ENCODE measurements at places on chromosomes 16 and 17.

- no peak for DNase-seq
These were observed 392.2 kb downstream of the CPPED1 start for GRCh38 chr16:12411516-12411915.

GRCh38 chr16:764848-765487 is 4.4 kb downstream of the MSLN start:
- DNase-seq: no peak

DNA sequence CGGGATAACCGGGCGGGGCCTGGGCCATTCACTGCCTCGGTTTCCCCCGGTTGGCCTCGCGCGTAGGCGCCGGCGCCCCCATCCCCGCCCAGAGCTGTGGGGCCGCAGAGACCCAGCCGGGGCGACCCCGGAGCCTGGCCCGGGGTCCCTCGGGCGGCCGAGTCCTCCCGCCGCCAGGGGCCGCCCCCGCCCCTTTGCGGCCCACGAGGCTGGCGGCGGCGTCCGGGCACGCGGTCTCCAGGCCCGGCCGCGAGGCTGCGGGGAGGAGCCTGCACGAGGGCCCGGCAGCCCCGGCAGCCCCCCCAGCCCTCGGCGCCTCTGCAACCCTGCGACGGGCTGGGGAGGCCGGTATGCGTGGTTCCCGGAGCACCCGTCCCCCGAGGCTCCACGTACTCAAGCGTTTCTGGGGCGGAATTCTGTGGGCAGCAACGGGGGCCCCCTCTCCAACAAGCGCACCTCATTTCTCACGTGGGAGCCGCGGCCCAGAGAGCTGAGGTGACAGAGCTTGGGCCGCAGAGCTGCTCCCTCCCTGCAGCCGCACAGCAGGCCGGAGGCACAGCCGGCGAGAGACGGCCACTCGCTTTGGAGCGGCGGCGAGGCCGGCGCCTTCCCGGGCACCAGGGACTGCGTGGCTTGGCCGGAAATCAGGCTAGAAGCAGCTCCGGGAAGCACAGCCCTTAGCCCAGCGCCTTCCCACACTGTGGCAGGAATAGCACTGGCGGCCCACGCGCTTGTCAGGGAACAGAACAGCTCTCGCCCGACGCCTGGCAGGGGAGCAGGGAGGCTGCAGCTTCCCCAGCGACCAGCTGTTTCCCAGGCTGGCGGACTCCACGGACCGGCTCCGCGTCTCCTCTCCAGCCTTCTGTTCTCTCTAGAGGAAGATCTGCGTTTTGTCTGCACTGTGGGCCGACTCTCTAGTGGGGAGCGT is 867 bp upstream of the LIMD2 start:
- peak; percentile 67 for DNase-seq

GRCh38 chr17:21194226-21194625 is 19.7 kb downstream of the TMEM11 start:
- DNase-seq: peak; percentile 25

- DNase-seq: no peak
These were observed 7.4 kb downstream of the LRRC75A start for GRCh38 chr17:16484445-16485175.

DNA sequence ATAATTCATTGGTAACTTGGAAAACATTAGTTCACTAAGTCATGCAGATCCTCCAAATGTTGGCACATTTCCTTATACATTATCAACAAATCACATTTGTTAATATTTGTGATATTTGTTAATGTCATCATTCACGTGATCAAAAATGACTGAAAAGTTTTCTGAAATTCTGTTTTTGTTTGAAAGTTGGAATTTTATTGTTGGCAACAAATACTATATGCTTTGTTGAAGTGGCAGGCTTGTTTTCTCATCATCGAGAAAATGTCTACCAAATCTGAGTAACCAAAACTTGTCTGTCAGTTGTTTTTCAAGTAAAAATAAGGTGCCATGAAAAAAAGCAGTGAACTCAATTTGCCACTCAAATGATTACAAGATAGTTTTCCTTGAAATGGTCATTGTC is 62.8 kb downstream of the NACA2 start:
- DNase-seq: no peak

- no peak for DNase-seq
These were observed 495 bp downstream of the PARN start for GRCh38 chr16:14629612-14629918.

DNA sequence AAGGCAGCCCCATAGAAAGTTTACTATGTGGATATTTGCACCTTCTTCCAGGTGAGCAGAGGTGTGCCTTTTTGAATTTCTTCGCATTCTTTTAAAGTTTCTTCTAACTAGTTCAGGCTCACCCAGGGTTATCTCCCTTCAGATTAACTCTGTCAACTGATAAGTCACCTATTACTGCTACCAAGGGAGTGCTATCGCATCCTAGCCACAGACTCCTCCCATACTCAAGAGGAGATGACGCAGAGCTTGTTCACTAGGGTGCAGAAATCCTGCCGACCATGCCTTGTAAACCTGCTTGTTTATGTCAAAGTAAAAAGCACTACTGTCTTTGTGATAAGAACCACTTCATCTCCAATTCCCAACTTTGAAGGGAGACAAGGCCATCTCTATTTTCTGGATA is 390.1 kb downstream of the RBFOX1 start:
- DNase-seq: no peak

DNA sequence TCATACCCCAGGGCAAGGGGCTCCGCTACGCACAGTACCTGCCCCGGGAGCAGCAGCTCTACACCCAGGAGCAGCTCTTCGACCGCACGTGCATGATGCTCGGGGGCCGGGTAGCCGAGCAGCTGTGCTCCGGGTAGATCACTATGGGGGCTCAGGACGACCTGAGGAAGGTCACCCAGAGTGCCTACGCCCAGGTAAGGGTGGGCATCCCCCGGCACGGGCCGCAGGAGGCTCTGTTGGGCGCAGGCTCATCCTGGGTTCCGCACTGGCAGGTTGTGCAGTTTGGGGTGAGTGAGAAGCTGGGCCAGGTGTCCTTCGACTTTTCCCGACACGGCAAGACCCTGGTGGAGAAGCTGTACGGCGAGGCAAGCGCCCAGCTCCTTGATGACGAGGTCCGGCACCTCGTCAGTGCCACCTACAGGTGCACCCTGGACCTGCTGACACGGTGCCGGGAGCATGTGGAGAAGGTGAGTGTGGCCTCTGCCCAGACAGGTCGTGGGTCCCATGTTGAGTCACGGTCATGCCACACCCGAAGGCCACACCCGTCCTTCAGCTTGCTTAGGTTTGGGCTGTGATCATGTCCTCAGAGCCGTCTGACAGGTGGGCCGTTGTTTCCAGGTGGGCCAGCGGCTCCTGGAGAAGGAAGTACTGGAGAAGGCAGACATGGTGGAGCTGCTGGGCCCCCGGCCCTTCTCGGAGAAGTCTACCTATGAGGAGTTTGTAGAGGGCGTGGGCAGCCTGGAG is 19.3 kb downstream of the DBNDD1 start:
- DNase-seq: no peak

- DNase-seq: no peak
These were observed 44.1 kb downstream of the TBX4 start for GRCh38 chr17:61496174-61496956.

- no peak for DNase-seq
These were observed 267.1 kb downstream of the SOX9 start for GRCh38 chr17:72387969-72388368.

- DNase-seq: no peak
These were observed 1.1 kb upstream of the CHRNB1 start for GRCh38 chr17:7443499-7444485.
